ENCODE measurements at places on chromosomes 12 and 14.

- DNase-seq, result no peak
Observed at GRCh38 chr12:130508318-130508717, 170.6 kb downstream of the PIWIL1 start.

- DNase-seq, result no peak
Observed at GRCh38 chr12:132393245-132393795, 63.9 kb upstream of the GALNT9 start.

GRCh38 chr14:74161526-74162158, 76.9 kb downstream of the LIN52 start:
- no peak for DNase-seq

DNA sequence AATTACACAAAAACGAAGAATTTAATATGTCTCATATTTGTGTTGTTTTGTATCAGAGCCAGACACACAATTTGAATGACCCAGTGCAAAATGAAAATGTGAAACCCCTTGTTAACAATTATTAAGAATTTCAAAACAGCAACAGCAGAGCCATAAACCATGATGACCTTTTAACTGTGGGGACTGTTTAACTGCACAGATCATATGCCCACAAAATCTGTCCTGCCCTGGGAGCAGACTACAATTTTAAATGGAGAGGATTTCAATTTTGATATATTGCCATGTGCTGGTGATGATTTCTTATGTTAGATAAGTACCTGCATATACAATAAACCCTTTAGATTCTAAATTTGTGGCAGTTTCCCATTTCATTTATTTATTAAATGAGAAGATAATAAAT, 455.5 kb upstream of the MGAT4C start:
- no peak for DNase-seq

DNA sequence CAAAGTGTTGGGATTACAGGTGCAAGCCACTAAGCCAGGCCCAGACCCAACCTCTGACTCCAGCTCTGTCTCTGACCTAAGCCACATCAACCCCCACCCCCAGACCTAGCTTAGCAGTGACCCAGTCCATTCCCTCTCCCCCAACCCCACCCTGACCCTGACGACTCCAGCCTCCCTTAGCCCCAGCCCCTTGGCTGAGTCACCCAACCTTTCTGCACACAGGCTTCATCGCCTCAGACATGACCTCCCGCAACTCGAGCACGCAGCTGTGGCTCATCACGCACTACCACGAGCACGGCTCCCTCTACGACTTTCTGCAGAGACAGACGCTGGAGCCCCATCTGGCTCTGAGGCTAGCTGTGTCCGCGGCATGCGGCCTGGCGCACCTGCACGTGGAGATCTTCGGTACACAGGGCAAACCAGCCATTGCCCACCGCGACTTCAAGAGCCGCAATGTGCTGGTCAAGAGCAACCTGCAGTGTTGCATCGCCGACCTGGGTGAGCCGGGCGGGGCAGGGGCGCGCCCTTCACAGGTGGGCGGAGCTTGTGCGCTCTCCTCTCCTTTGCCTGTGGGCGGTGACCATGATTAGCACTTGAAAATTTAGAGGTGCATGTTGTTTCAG, 7.8 kb downstream of the ACVRL1 start:
- DNase-seq, result no peak

DNA sequence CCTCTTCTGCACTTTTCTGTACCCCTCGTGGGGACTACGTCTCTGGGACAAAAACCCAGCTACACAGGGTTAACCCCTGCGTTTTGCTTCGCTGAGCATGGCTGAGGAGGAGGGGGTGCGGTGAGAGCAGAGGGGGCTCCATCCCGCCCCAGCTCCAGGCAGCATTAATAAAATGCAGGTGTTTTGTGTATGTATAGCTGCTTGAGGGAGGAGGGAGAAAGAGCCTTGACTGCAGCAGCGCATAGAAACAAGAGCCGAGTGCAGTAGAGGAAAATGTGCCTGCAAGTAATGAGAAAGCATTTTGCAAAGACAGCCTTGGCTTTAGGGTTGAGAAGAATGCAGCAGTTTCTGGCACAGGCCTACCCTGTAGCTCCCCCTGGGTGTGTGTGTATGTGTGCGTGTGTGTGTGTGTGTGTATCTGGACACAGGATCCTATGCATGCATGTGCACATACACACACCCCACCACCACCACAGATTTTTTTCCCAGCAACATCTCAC, 103.9 kb downstream of the ZFP36L1 start:
- peak; percentile 40 for DNase-seq

GRCh38 chr14:104106471-104106991, 21.0 kb downstream of the ASPG start:
- no peak for DNase-seq

- DNase-seq, result no peak
Observed at GRCh38 chr12:81168445-81168844, 90.6 kb downstream of the ACSS3 start.

- no peak for DNase-seq
Observed at GRCh38 chr12:89484470-89484869, 40.1 kb downstream of the GALNT4 start.

- no peak for DNase-seq
Observed at GRCh38 chr12:4649358-4649661, 396 bp downstream of the NDUFA9 start.

GRCh38 chr12:115383668-115384067, 699.7 kb upstream of the TBX3 start:
- no peak for DNase-seq

DNA sequence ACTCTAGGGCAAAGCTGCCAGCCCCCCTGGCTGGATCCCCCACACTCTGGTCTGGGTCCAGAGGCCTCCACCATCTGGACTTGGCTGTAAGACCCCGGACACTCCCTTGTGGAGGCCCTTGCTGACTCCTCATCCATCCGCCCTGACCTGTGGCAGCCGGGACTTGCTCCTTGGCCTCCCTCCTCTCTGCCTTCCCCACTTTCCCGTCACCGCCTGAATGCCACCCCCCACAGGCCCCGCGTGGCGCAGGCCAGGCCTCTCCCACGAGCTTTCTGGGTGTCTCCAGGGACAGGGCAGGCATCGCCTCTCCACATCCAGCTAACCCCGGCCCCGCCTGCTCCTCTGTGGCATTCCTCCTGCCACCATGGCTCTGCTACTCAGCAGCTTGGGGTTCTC, 14.1 kb downstream of the JAG2 start:
- no peak for DNase-seq

- DNase-seq, result no peak
Observed at GRCh38 chr12:65106948-65107347, 14.2 kb downstream of the WIF1 start.

- DNase-seq, result no peak
Observed at GRCh38 chr12:63155375-63155774, 4.4 kb upstream of the AVPR1A start.

GRCh38 chr14:50676814-50677516, 8.9 kb upstream of the SAV1 start:
- no peak for DNase-seq

- no peak for DNase-seq
Observed at GRCh38 chr12:113347107-113347506, 11.3 kb upstream of the PLBD2 start.

All from SK-N-MC (cell line).